ENCODE measurements at places on chromosomes 16 and 17. TPM values are rescaled to one million over a fixed set of nuclear protein-coding genes. Genes with fewer than 3 reads are reported as not detected.

Gene ADAP2
- 2.9 TPM for total RNA-seq

Gene SLC35G6
- not detected for total RNA-seq

Gene SDR42E1
- total RNA-seq, result 5.5 TPM

Gene MMP15
- 51.8 TPM for total RNA-seq

Gene SPATA32
- total RNA-seq, result not detected

Gene CLEC18A
- total RNA-seq, result 15.8 TPM

Gene KRTAP17-1
- 0.33 TPM for total RNA-seq

Gene KCNG4
- not detected for total RNA-seq

Gene VASN
- total RNA-seq, result 160 TPM

Gene DNAI2
- total RNA-seq, result not detected

Gene MAP2K6
- 2.1 TPM for total RNA-seq

Gene SLC43A2
- 17.2 TPM for total RNA-seq

Gene NETO2
- total RNA-seq, result 40.9 TPM

Gene ALOX15B
- total RNA-seq, result under 0.01 TPM

Gene KRTAP1-5
- not detected for total RNA-seq

Gene ACSM2A
- total RNA-seq, result 0.13 TPM

Gene CD300A
- total RNA-seq, result not detected

Gene FAAP100
- 51.0 TPM for total RNA-seq

Gene PLEKHG4
- total RNA-seq, result 16.4 TPM

Gene KRT33B
- not detected for total RNA-seq

Gene KRT27
- not detected for total RNA-seq

Gene JPH3
- not detected for total RNA-seq

Gene ADAD2
- 0.13 TPM for total RNA-seq

Gene OMG
- total RNA-seq, result not detected

Gene NLRC3
- total RNA-seq, result not detected

Gene SDR42E2
- not detected for total RNA-seq

Gene HBQ1
- 4.9 TPM for total RNA-seq

Gene CES3
- total RNA-seq, result 0.38 TPM

Gene ST6GALNAC2
- total RNA-seq, result 0.33 TPM

Gene ASB16
- 0.51 TPM for total RNA-seq

Gene DLX3
- not detected for total RNA-seq

Gene TBC1D3G
- total RNA-seq, result not detected

Gene TNFRSF17
- not detected for total RNA-seq

Gene NPIPA3
- not detected for total RNA-seq

Gene ALOXE3
- under 0.01 TPM for total RNA-seq

All from mesangial cell (primary cell).